ENCODE measurements at places on chromosomes 13 and 19.
A peak's percentile ranks its signal among the peaks of the same experiment; 100 is the strongest.

DNA sequence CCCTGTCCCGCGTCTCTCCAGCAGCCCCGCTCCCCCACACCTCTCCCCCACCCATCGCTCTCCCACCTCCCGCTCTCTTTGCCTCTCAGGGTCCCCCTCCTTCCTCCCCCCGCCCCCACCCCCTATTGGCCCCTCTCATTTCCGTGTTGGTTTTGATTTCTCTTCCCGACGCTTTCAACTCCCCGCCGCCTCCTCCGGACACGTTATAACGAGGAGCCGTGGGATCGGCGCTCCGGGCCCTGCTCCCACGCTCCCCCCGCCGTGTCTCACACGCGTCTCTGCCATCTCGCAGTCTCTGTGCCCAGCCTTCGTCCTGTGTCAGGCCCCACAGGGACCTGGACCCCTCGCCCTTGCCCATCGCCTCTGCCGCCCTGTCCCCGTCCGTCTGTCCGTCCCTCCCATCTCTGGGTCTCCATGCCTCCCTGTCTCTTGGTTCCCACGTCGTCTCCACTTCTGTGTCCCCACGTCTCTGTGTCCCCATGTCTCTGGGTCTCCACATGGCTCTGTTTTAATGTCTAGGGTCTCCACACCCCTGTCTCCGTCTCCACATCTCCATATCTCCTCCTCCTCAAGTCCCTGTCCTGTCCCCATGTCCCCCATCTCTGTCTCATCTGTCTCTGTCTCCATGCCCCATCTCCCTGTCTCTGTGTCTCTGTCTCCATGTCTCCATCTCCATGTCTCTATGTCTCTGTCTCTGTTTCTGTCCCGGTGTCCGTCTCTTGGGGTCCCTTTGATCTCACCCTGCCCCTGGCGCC lies 13.1 kb downstream of the ERFL start:
- peaks cover 33% of the 10 kb centered on the region for H3K27me3 ChIP-seq
- H3K4me1 ChIP-seq, result peaks cover 7% of the 10 kb centered on the region
- no peak overlapping the region for H3K4me3 ChIP-seq
- no peaks in the 10 kb centered on the region for H3K36me3 ChIP-seq
- H3K27ac ChIP-seq, result no peak overlapping the region

- H3K27me3 ChIP-seq, result no peaks in the 10 kb centered on the region
- no peak overlapping the region for H3K27ac ChIP-seq
- H3K4me1 ChIP-seq, result peaks cover 6% of the 10 kb centered on the region
- no peaks in the 10 kb centered on the region for H3K36me3 ChIP-seq
- H3K4me3 ChIP-seq, result no peak overlapping the region
- DNase-seq, result peak; percentile 43
Measured at GRCh38 chr13:28568286-28568685, 73.4 kb upstream of the FLT1 start.

DNA sequence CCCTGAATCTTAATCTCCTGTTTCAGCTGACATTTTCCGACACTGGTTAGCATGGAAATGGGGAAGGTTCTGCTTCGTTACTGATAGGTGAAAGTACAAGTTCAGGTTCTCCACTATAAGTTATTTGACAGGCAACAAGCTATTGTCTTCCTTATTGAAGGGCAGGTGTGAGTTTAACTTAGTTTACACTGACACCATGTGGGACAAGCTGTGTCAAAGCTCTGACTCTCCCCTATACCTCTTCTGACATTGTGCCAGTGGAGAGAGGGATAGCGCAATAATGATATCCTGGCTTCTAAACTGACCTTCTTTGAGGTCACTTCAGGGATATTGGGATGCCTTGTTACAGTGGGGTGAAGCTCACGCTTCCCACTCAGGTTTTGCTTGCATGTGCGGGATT lies 587.0 kb upstream of the SLITRK5 start:
- no peak overlapping the region for H3K27ac ChIP-seq
- no peak for DNase-seq
- no peaks in the 10 kb centered on the region for H3K27me3 ChIP-seq
- H3K36me3 ChIP-seq, result no peaks in the 10 kb centered on the region
- H3K4me1 ChIP-seq, result no peaks in the 10 kb centered on the region

DNA sequence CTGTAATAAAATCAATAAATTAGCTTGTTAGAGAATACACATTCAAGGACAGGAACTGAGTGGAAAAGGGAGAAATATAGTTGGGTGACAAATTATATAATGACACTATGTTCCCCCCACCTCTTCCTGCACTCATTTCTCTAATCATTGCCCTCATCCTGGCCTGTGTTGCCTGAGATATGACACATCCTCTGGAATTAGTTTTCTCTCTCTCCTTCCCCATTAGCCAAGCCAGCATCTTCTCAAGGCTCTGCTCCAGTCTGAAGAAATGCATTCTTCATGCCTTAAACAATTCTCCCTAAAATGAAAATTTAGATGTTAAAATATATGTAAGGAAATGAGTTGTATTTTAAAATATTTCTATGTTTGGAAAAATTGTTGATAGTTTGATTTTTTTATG lies 280.3 kb downstream of the POU4F1 start:
- no peak for DNase-seq
- no peaks in the 10 kb centered on the region for H3K27me3 ChIP-seq
- H3K36me3 ChIP-seq, result no peaks in the 10 kb centered on the region
- H3K27ac ChIP-seq, result no peak overlapping the region
- no peak overlapping the region for H3K4me3 ChIP-seq
- no peaks in the 10 kb centered on the region for H3K4me1 ChIP-seq

DNA sequence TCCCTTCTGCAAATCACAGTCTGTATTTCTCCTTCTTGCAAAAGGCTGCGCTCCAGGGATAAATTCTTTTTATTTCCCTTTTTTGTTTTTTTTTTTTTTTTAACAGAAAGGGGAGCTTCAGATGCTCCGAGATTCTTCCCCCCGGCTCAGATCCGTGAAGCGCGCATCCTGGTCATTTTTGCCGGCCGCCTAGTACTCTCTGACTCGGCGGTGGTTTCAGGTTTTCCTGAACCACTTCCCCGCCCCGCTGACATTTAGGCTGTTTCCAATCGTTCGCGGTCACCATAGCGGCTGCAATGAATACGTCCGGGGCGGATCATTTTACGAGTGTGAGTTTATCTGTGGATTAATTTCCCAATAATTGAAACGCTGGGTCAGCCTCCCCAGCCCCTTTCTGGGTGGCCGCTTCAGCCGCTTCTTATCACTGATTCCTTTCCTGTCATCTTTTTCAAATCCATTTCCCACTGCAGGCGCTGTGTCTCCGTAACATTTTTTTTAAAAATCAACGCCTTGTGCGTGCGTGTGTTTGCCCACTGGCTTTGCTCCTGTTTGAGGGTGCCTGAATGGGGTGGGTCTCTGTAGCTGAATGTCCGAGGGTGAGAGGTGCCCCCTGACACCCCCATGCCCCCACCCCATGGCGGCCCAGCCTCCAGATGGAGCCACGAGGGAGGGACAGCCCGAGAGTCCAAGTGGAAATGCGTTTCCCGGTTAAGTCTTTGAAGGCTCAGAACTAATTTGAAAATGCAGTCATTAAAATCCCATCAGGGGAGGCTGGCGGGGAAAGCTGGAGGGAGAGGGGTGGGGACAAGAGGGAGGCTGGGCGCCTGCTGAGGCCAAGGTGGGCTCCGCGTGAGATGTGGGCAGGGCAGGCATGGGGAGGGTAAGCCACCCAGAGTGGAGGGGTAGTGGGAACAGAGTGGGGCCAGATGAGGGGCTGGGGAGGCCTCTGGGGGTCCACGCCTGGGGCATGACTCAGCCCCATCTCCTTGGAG lies 10.6 kb downstream of the ONECUT3 start:
- no peak overlapping the region for H3K27ac ChIP-seq
- peak; percentile 41 for DNase-seq
- H3K36me3 ChIP-seq, result no peaks in the 10 kb centered on the region
- H3K4me3 ChIP-seq, result no peak overlapping the region
- H3K4me1 ChIP-seq, result no peaks in the 10 kb centered on the region

DNA sequence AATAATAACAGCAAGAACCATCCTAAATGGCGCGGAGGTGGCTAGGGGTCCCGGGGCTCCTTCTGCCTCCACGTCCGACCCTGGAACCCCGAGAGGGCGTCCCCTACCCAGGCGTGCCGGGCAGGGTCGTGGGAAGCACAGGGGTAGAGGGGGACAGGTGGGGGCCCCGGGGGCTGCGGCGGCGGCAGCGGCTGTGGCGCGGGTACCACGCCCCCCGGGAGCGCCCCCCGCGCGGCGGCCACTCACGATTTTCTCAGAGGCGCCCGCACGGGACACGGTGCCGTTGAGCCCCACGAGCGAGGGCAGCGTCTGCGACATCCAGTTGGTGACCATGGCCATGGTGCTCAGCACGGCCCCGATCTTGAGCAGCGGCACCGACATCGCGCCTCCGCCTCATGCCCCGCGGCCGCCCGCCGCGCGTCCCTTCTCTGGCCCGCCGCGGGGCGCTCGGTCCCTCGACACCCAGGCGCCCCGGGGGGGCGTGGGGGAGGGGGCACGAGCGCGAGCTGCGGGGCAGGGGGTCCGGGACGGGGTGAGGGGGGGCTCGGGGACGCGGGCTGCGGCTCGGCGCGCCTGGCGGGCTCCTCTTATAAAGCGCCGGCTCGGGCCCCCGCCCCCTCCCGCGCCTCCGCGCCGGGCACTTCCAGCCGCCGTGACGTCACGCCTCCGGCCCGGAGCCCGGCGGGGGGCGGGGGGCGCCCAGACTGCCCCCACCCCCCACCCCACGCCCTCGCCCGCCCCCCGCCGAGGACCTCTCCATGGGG lies 22.9 kb downstream of the OLFM2 start:
- peaks cover 95% of the 10 kb centered on the region for H3K27me3 ChIP-seq
- no peak overlapping the region for H3K27ac ChIP-seq
- peak; percentile 75 for DNase-seq
- peak overlapping the region; percentile 44 for H3K4me3 ChIP-seq
- H3K4me1 ChIP-seq, result no peaks in the 10 kb centered on the region
- H3K36me3 ChIP-seq, result no peaks in the 10 kb centered on the region

GRCh38 chr13:31947105-31947504 lies 84.5 kb upstream of the FRY start:
- no peak for DNase-seq
- H3K27me3 ChIP-seq, result no peaks in the 10 kb centered on the region
- no peak overlapping the region for H3K27ac ChIP-seq
- no peak overlapping the region for H3K4me3 ChIP-seq
- peaks cover 8% of the 10 kb centered on the region for H3K4me1 ChIP-seq

GRCh38 chr13:77678691-77679235 lies 18.7 kb upstream of the SLAIN1 start:
- H3K36me3 ChIP-seq, result no peaks in the 10 kb centered on the region
- no peak overlapping the region for H3K27ac ChIP-seq
- no peak overlapping the region for H3K4me3 ChIP-seq
- no peak for DNase-seq
- H3K27me3 ChIP-seq, result no peaks in the 10 kb centered on the region
- no peaks in the 10 kb centered on the region for H3K4me1 ChIP-seq

DNA sequence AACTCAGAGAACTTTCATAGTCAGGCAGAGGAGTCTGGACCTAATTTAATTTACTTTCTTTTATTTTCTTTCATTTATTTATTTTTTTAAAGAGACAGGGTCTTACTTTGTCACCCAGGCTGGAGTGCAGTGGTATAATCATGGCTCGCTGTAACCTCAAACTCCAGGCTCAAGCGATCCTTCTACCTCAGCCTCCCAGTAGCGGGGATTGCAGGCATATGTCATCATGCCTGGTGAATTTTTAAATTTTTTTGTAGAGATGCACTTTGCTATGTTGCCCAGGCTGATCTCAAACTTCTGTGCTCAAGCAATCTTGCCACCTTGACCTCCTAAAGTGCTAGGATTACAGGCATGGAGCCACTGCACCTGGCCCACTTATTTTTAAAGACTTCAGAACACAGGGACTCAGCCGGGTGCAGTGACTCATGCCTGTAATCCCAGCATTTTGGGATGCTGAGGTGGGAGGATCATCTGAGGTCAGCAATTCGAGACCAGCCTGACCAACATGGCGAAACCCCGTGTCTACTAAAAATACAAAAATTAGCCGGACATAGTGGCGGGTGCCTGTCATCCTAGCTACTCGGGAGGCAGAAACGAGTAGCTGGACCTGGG lies 50.6 kb downstream of the KLF5 start:
- H3K36me3 ChIP-seq, result no peaks in the 10 kb centered on the region
- DNase-seq, result no peak
- H3K27ac ChIP-seq, result no peak overlapping the region
- H3K4me3 ChIP-seq, result no peak overlapping the region
- H3K27me3 ChIP-seq, result no peaks in the 10 kb centered on the region
- no peaks in the 10 kb centered on the region for H3K4me1 ChIP-seq

GRCh38 chr19:7933828-7934725 lies 8.1 kb upstream of the CTXN1 start:
- no peaks in the 10 kb centered on the region for H3K4me1 ChIP-seq
- no peaks in the 10 kb centered on the region for H3K27me3 ChIP-seq
- no peak overlapping the region for H3K4me3 ChIP-seq
- H3K36me3 ChIP-seq, result peaks cover 95% of the 10 kb centered on the region
- no peak for DNase-seq

DNA sequence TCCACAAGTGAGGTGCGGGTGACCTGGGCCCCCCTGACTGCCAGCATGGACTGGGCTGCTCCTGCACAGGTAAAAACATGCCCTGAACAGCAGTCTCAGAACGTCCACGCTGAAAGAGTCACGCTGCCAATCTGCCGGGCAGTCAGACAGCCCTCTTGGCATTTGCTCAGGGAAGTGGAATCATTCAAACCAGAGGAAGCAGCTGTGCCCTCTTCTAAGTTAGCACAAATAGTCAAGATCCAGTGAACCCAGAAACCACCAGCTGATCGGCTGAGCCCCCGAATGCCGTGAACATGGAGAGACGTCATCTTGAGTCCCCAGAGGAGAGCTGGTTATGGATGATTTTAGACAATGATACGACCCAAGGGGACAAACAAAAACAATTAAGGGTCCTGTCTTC lies 34.4 kb downstream of the KLF2 start:
- no peak overlapping the region for H3K27ac ChIP-seq
- H3K4me3 ChIP-seq, result no peak overlapping the region
- no peaks in the 10 kb centered on the region for H3K27me3 ChIP-seq
- H3K36me3 ChIP-seq, result no peaks in the 10 kb centered on the region
- peak; percentile 34 for DNase-seq
- H3K4me1 ChIP-seq, result peaks cover 64% of the 10 kb centered on the region

GRCh38 chr19:45345506-45345860 lies 4.9 kb downstream of the KLC3 start:
- peaks cover 3% of the 10 kb centered on the region for H3K4me1 ChIP-seq
- no peak overlapping the region for H3K27ac ChIP-seq
- H3K4me3 ChIP-seq, result no peak overlapping the region
- peaks cover 69% of the 10 kb centered on the region for H3K27me3 ChIP-seq
- no peak for DNase-seq

All from left lung (tissue), 14 donors.